ENCODE measurements at places on chromosomes 6 and 20. TPM values are rescaled to one million over a fixed set of nuclear protein-coding genes. Genes with fewer than 3 reads are reported as not detected.

Gene JARID2
- polyA plus RNA-seq, result 3.4 TPM

GRCh38 chr6:20367743-20368485, 33.8 kb upstream of the E2F3 start:
- DNase-seq, result no peak

Gene KCNS1
- 0.13 TPM for polyA plus RNA-seq

- DNase-seq, result peak; percentile 52
Measured at GRCh38 chr6:3294921-3295871, 36.4 kb downstream of the PSMG4 start.

Gene OPRM1
- 0.15 TPM for polyA plus RNA-seq

DNA sequence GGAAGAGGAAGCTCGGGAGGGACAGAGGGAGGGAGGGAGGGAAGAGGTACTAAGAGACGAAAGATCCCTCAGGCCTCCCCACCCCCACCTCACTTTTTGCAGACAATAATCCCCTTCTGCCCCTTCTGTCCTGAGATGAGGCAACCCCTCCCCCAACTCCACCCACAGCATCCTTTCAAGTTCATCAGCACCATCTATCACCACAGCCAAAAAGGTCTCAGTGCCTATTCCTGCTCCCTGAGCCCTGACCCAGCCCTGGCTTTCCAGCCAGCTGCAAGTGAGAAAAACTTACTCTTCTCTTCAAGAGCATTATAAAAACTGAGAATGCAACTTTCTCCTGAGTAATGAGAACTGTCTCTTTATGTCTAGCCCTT, 133.2 kb upstream of the LRFN2 start:
- no peak for DNase-seq

Gene SCUBE3
- polyA plus RNA-seq, result 2.0 TPM

Gene RUNX2
- polyA plus RNA-seq, result 3.5 TPM

GRCh38 chr6:150915880-150916265, 50.4 kb downstream of the MTHFD1L start:
- no peak for DNase-seq

- DNase-seq, result peak; percentile 82
Measured at GRCh38 chr20:3753098-3753497, 14.5 kb downstream of the ADISSP start.

DNA sequence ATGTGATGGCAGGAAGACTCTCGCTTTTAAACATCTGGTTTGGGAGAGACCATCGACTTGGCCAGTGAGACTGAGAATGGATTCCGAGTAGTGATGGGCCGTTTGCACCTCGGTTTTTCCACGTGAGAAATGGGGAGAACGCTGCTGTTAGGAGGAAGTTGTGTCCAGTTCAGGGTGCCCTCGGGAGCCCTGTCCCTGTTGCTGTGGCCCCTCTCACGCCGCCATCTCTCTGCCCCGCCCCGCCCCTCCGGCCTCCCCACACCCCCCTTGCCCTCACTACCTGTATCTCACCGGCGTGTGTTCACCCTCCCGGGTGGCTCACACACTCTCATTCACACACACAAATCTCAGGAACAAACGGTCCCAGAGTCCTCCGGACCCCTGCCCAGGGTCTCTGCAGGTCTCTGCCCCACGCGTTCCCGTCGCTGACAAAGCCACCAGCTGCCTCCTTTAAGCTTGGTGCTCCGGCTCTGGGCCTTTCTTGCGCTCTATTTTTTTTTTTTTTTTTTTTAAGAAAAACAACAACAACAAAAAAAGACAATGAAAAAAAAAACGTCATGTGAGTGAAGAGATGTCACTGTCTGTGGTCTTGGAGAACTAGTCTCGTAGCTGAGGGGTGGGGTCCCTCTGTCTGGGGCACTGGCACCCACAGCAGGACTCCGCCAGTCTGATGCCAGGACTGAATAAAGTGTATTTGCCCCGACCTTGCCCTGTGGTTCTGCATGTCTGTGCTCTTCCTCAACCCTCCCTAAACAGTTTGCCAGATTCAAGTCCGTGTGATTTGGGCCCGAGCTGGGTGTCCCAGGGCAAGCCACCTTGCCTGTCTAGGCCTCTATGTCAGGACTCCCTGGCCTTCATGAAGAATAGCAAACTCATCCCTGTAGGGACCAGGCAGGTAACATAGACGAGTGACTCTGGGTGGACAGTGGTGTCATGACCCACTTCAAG, 2.9 kb downstream of the SOX12 start:
- DNase-seq, result no peak

- DNase-seq, result no peak
Measured at GRCh38 chr6:169589699-169590257, 112.1 kb downstream of the WDR27 start.

- peak; percentile 81 for DNase-seq
Measured at GRCh38 chr20:17568972-17569521, 828 bp upstream of the DSTN start.
